ENCODE measurements at places on chromosomes 2 and 18.
A peak's percentile ranks its signal among the peaks of the same experiment; 100 is the strongest.

- no peak for DNase-seq
Measured at GRCh38 chr18:312415-312814, 44.6 kb upstream of the THOC1 start.

DNA sequence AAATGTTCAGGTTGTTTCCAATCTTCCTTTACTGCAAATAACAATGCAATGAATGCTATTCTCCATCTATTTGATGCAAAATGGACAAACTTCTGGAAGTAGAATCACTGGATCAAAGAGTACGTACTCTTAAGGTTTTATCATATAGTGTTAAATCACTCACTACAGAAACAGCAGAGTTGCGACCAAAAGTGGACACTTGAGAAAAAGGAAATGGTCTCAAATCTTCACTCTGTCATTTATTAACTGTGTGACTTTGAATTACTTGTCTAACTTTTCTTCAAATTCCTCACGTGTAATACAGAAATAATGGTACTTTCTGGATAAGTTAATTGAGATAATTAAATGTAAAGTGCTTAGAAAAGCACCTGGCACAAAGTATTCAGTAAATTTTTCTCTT lies 78.1 kb downstream of the CERKL start:
- DNase-seq = no peak

- DNase-seq = no peak
Measured at GRCh38 chr18:13716916-13717315, 9.4 kb downstream of the FAM210A start.

DNA sequence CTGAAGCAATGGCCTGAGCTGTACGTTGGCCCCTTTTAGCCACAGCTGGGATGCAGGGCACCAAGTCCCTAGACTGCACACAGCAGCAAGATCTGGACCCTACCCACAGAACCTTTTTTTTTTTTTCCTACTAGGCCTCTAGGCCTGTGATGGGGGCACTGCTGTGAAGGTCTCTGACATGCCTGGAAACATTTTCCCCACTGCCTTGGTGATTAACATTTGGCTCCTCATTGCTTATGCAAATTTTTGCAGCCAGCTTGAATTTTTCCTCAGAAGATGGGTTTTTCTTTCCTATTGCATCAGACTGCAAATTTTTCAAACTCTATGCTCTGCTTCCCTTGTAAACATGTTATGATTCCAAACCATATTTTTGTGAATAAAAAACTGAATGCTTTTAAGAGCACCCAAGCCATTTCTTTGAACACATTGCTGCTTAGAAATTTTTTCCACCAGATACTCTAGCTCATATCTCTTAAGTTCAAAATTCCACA lies 33.5 kb downstream of the PDE1A start:
- DNase-seq = no peak

DNA sequence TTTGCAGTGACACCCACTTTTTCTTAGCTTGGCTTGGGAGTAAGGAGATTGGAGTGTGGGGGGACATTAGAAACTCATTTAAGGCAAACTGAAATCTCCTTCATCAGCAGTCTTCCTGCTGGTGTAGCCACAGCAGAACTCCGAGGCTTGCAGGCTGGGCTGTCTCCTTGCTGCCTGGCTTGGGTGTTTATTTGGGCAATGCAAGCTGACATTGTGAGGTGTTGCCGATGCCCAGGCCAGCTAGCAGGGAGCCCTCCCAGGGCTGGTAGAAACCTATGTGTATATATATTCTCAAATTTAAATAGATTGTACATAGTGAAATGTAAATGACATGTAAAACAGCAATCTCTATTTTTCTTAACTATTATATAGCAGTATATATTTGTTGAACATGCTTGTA lies 11.8 kb downstream of the GDF7 start:
- no peak for DNase-seq

DNA sequence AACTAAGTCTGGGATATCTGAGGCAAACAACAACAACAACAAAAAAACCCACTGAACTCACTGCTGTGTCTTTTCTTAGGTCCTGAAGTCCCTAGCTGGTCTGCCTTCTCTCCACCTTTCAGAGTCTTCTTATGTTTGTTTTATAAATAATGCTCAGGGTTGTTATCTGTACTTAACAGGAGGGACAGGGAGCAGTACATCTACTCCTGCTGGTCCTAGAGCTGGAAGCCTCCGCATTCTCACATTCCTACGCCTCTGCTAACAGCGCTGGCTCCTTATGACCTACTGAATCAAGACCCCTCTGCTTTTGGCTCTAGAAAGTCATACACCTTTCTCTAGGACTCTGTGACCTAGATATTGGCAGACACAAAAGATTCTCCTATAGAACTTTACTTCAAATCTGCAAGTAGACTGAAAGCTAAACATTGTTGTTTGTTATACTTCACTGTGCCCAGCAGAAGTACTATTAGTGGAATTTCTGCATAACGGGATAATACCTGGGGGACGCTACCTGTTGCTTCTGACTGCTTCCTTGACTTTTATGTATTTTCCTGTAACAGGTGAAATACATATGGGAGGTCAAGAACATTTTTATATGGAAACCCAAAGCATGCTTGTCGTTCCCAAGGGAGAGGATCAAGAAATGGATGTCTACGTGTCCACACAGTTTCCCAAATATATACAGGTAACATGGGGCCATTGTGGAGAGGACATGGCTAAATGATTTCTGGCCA lies 48.6 kb downstream of the AOX1 start:
- no peak for DNase-seq

- DNase-seq = no peak
Measured at GRCh38 chr2:54394392-54394791, 61.7 kb upstream of the SPTBN1 start.

DNA sequence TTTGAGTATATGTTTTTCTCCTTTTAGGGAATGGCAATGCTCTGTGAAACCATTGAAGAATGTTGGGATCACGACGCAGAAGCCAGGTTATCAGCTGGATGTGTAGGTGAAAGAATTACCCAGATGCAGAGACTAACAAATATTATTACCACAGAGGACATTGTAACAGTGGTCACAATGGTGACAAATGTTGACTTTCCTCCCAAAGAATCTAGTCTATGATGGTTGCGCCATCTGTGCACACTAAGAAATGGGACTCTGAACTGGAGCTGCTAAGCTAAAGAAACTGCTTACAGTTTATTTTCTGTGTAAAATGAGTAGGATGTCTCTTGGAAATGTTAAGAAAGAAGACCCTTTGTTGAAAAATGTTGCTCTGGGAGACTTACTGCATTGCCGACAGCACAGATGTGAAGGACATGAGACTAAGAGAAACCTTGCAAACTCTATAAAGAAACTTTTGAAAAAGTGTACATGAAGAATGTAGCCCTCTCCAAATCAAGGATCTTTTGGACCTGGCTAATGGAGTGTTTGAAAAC lies 82.3 kb downstream of the ACVR2A start:
- DNase-seq = no peak

DNA sequence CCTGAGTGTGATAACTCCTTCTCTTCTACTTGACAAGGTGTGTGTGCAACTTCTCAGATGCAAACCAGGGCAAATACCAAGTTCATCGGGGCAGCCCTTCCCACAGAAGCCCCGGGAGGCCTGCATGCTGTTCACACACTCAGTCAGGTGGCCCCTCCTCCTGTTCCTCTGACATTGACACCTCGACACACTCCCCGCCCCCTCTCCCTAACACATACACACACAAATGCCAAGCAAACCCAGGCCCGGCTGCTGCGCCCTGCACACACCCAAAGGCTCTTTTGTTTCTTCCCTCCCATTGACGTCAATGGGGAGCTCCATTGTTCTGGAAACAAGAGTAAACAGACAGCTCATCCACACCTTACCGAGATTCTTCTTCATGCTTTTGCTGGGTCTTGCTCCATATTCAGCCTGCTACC lies 1.7 kb upstream of the PER2 start:
- no peak for DNase-seq

- peak; percentile 52 for DNase-seq
Measured at GRCh38 chr2:161273038-161273760, 35.0 kb upstream of the PSMD14 start.

DNA sequence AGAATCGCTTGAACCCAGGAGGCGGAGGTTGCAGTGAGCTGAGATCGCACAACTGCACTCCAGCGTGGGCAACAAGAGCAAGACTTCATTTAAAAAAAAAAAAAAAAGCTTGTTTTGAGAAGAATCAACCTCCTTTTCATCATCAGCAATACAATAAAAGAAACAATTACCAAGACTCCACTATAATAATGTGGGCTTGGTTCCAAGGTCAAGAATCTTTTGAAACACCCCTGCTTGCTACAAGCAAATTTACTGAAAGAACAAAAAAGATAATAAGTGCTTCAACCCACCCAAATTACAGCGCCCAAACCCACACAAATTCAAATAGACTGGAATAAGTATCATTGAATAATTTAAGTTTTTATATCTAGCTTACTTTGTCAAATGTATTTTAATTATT lies 33.6 kb upstream of the MAPRE3 start:
- no peak for DNase-seq

DNA sequence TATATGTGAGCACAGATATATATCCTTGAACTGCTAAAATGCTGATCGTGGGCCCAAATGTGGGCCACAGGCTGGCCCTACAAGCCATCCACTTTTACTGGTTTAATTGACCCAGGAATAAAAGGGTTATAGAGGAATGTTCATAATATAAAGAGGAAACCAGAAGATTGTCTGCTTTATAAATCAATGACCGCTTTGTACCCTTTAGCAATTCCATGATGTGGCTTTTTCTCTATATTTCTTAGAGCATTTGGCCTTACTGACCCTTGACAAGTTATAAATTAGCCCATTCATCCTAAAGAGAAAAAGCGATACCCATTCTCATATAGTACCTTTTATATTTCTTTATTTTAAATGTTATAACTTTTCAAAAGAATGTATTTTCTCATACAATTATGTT lies 87.1 kb upstream of the ITGA4 start:
- DNase-seq = no peak
